ENCODE measurements at places on chromosomes 4 and X. TPM values are rescaled to one million over a fixed set of nuclear protein-coding genes. Genes with fewer than 3 reads are reported as not detected.

DNA sequence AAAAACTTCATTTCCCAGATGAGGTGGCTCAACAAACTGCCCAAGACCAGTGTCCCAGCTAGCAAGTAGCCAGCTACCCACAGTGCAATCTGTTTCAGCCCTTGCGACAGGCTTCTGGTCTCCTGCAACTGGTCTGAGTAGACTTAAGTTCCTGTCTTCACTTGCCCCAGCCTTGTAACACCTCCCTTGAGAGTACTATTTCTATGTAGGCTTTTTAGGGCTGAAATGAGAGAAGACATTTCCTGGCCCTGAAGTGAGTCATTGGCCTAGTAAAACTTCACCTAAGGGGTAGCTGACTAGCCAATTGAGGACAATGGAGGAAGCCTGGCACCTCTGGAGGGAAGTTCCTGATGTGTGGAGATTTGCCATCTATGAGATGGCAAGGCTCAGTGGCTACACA lies 80.1 kb upstream of the STIM2 start:
- DNase-seq = no peak

DNA sequence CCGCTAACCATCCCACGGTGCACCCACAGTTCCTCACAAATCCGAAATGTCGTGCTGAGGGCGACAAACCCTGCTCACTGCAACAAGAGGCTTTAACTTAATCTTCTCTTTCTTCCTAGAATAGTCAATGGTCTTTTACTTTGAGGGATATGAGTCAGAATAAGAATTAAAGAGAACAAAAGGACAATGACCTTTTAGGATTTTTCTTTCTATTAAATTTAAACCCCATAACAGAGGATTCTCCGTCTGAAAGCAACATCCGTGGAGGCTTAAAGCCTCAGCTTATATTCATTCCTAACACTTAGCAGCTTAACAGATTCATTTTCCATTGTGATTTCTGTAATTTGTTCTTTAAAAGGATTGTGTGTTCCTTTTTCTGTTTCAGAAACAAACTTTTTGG lies 44.9 kb upstream of the PUDP start:
- DNase-seq = no peak

DNA sequence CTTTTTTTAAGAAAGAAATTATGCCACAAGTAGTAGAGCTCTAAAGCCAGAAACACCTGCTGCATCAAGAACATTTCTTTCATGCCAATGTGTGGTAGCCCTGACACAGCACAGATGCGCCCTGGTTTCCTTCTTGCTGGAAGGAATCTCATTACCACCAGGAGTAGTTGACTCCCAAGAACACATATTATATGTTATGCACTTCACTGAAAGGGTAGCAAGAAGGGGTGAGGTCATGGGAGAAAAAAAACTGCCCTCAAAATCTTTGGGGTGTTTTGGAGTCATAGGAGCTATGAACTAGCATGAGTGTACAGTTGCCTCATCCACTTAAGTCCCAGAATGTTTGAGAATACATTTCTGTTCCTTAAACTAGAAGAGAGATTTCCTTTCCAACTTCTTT lies 185.8 kb upstream of the C1QTNF7 start:
- no peak for DNase-seq

Gene FREM3
- polyA plus RNA-seq = not detected

- no peak for DNase-seq
Measured at GRCh38 chr4:105594099-105595010, 41.9 kb downstream of the ARHGEF38 start.
